DMS79 treated with DMSO at 0.1 percent for 48 hours (cell line): ENCODE measurements at places on chromosomes 3 and 15.

- DNase-seq: no peak
Measured at GRCh38 chr15:92392462-92392861, 1.2 kb upstream of the ST8SIA2 start.

DNA sequence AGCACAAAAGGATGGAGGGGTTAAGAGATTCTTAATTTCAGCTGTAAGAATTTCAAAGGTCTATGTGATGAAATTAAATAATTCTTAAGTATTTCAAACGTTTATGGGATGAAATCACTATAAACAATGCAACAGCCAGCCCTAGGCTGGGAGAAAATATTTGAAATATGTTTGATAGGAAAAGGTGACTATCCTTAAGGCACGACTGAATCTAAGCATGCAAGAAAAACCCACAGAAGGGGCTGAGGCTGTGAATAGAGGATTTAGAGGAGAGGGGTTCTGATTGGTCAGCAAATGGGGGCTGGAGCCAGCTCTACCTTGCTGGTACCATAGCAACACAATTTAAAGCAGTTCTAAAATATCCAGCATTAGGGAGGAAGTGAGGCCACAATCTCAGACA is 220.8 kb upstream of the ATP10A start:
- no peak for DNase-seq

DNA sequence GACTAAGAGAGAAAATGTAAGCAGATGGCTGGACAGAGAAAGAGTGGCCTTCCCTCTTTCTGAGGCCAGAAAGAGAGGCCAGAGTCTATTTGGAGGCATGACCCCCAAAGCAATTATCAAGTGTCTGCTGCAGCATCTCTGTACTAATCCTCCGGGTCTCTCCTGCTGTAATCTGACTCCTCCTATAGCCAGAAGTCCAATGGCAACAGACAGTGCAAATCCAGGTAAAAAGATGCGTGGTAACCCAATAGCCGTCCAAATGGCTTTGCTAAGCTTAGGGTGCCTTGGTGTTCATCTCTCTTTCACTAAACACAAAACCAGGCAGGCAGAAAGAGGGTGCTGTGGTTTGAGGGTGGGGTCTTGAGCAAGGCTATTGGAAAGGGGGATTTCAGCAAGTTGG is 91.6 kb downstream of the ADCY5 start:
- DNase-seq: no peak

GRCh38 chr15:73732930-73733329 is 20.2 kb downstream of the INSYN1 start:
- peak; percentile 38 for DNase-seq

DNA sequence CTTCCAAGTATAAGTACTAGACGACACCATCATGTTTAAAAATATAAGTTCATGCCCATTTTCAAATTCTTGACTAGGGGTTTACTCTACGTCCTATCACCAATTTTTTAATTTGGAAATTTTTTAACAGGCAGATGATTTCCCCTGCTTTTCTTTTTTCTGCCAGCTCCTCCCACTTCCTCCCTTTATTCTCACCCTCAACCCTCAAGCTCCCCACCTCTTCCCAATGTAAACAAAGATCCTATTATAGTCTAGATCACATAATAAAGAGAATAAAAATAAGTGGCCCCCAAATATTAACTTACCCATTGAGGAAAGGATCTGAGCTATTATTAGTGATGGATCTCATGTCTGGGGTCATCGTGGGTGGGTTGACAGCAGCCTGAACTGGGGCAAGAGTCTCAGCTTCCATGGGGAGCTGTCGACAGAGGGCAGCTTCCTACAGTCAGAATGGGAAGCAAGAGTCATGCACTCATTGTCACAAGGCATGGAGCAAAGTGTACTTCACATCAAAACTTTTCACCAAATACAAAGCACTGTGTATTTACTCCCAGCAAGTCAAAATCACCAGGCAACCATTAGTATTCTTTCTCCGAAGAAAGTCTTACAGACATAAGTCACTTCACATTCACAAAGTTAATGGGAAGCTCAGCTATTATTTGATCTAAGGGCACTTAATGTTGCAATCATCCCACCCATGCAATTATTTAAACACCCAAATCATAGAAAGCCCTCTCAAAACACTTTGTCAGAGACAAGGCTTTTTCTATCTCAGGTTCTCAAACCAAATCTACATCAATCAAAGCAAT is 53.2 kb downstream of the TM4SF4 start:
- DNase-seq: no peak
